ENCODE measurements at places on chromosomes 1 and 21.

DNA sequence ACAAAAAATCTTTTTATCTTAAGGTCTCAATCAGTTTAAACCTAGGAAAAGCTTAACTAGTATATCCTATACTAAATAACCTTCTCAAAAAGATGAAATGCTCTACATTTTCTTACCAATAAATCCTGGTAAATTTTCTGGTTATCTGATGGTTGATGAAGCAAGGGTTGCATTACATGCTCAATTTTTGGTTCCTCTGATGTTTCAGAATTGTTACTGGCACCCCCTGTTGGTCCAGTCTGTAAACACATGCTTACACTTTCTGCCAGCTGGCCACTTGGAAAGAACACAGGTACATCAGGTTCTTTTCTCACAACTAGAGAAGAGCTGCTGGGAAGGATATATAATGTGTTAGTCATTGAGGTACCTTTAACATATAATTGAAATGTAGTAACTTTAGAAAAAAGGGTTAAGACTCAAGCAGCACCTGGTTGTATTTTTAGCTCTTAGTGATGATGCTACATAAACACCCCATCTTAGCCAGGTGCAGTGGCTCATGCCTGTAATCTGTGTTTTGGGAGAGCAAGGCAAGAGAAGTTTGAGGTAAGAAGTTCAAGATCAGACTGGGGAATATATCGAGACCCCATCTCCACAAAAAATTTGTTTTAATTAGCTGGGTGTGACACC is 30.9 kb upstream of the TAL1 start:
- DNase-seq = no peak

DNA sequence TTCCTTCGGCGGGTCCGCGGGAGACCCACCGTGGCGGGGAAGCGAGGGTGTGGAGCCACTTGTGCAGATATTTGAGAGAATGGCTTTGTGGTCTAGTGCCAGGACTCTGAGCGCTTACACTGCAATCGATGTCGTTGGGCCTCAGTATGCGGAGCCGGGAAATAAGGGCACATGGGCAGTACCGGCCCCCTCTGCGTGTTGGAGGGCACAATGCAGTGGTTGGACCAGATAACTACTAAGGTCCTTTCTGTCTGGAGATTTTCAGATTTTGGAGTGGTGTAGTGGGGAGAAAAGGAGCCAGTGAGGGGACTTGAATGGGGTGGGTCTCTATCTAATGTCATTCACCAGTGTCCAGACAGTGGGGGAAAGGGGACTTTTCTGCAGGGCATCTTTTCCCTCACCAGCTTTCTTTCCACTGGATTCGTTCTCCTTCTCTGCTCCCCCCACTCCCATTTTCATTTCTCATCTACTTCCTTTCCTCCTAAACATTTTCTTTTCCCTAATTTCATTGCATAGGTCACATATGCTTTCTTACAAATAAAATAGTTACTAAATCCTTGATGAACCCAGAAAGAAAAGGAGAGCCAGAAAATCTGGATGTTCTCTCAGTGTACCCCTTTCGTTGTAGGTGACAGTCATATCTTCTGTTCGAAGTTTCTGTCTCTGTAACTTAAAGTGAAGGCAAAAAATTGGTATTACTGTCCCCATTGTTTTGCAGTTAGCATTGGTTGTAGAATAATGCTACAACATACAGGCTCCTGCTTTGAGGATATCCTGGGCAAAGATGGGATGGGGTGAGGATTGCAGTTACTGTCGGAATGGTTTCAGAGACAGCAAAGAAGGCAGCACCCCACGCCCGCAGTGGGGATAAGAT is 1.4 kb downstream of the ATF3 start:
- DNase-seq = no peak

GRCh38 chr1:247408100-247408499 is 7.9 kb upstream of the NLRP3 start:
- no peak for DNase-seq

DNA sequence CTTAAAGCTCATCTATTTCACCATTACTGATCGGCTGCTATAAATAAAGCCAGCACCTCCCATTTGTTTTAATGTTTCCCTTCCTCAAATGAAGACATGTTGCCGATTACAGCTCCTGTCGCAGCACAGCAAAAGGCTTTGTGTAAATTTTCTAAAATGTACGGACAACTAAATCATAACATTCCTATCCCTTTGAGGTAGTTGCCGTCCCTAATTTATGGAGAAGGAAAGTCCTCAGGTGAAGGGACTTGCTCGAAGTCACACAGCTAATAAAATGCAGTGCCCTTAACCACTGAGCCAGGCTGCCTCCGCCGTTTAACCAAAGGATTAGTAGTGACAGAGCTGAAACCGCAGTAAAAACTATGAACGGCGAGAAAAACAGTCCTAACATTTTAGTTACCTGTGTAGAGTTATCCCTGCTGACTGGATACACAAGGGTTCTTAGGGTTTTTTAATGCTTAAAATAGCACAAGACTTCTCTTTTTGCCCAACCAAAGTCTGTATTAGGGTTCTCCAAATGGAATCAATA is 871 bp downstream of the PINK1 start:
- no peak for DNase-seq

GRCh38 chr1:88655685-88656299 is 28.3 kb upstream of the PKN2 start:
- no peak for DNase-seq

GRCh38 chr21:45125357-45125756 is 51.0 kb downstream of the ADARB1 start:
- DNase-seq = no peak

DNA sequence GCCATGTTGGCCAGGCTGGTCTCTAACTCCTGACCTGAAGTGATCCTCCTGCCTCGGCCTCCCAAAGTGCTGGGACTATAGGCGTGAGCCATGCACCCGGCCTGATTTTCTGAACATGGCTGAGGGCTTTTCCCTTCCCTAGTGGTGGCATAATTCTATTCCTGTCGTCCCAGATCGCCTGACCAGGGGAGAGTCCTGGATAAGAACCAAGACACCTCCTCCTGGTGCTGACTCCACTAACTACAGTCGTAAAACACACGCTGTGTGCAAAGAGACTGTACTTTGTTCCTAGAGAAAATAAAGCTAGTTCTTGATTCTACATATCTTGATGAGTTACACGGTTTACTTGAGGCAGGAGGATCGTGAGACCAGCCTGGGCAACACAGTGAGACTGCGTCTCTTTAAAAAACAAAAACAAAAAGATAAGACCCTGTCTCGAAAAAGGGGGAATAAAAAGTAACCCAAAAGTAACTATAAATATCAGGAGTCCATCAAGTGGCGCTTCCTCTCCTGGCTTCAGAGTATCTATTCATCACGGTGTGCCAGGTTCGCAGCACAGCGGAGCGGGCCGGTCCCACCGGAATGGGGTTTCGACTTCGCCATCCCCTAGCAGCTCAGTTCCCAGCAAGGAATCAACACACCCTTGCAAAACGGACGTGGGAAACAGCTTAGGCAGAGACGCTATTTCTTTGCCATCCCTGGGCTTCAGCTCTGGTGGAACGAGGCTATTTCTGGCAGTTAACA is 973 bp downstream of the SDF4 start:
- DNase-seq = no peak

GRCh38 chr1:25673456-25673855 is 56.9 kb downstream of the MAN1C1 start:
- no peak for DNase-seq

DNA sequence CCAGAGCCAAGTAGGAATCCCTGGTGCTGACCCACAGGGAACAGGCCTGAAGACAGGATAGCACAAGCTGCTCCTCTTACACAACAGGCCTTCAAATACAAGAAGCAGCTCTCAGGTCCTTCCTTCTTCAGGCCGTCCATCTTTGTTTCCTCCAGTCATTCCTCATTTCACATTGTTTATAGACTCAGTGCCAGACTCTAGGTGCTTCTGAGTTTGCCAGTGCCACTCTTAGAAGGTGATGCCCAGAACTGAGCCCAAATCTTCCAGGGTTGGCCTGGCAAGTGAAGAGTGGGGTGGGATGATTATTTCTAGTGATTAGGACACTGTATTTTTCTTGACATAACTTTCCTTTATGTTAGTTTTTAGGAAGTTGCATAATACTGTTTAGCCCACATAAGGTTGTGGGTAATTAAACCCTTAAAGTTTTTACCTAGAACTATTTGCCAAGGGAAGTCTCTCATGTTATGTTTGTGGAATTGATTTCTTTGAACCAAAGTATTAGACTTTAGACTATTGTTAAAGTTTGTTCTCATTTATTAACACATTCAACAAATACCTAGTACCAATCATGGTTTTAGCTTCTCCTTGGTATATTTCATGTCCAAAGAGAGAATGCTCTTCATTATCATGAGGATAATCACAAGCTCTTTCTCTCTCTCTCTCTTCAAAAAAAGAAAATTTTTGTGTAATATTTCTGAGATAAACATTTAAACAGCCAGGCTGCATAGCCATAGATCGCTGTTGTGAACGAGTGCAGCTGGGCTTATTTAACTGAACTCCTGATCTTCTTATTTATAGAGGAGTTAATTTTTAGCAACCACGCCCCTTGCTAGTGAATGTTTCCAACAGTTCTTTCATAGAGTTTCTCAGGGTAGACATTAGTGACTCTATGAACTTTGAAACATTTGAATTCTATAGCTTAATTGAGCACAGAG is 47.7 kb downstream of the PGM1 start:
- DNase-seq = no peak

GRCh38 chr1:19612530-19612929 is 31.6 kb upstream of the NBL1 start:
- no peak for DNase-seq

GRCh38 chr1:192903142-192903541 is 94.3 kb downstream of the RGS2 start:
- DNase-seq = peak; percentile 60

GRCh38 chr21:25501996-25502665 is 105.2 kb downstream of the MRPL39 start:
- no peak for DNase-seq
